ENCODE measurements at places on chromosomes 16 and 17. TPM values are rescaled to one million over a fixed set of nuclear protein-coding genes. Genes with fewer than 3 reads are reported as not detected.

HSD17B2 gene
- polyA plus RNA-seq, result not detected

CCL5 gene
- not detected for polyA plus RNA-seq

CDC6 gene
- polyA plus RNA-seq, result not detected

CDH5 gene
- 0.76 TPM for polyA plus RNA-seq

DNAI2 gene
- polyA plus RNA-seq, result not detected

LPO gene
- not detected for polyA plus RNA-seq

OR1F1 gene
- polyA plus RNA-seq, result not detected

TVP23C gene
- 0.52 TPM for polyA plus RNA-seq

SSTR5 gene
- not detected for polyA plus RNA-seq

KRT20 gene
- polyA plus RNA-seq, result not detected

DNASE1L2 gene
- polyA plus RNA-seq, result not detected

RGS9 gene
- polyA plus RNA-seq, result 31.1 TPM

RNF151 gene
- not detected for polyA plus RNA-seq

IGSF6 gene
- 0.14 TPM for polyA plus RNA-seq

TMIGD1 gene
- polyA plus RNA-seq, result not detected

MIS12 gene
- 9.3 TPM for polyA plus RNA-seq

NACA2 gene
- 0.53 TPM for polyA plus RNA-seq

SOST gene
- not detected for polyA plus RNA-seq
